Left renal cortex interstitium (tissue), 4 donors: ENCODE measurements at places on chromosomes 12 and 14.

- no peak for DNase-seq
Measured at GRCh38 chr12:51695241-51696010, 104.4 kb downstream of the SCN8A start.

GRCh38 chr12:104130760-104131159 is 7.2 kb downstream of the NFYB start:
- DNase-seq: no peak

DNA sequence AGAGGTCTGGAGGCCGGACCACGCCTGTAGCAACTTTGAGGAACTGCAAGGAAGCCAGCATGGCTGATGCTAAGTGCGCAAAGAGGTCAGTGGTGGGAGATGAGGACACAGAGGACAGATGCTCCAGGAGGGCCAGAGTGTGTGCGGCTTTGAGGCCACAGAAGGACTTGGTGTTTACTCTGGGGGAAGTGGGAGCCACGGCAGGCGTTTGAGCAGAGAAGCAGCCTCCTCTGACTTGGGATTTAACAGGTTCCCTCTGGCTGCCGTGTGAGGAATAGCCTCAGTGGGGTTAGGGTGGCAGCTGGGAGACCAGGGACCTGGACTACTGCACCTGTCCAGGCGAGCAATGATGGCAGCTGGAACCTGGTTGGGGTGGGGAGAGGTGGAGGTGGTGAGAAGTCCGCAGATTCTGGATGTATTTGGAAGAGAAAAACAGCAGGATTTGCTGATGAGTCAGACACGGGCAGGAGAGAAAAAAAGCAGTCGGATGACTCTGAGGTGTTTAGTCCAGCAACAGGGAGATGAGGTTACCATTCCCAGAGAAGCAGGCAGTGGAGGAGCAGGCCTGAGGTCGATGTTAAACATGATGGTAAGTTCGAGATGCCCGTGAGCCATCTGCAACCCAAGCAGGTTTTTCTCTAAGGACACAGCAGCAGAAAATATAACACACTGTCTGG is 143.5 kb downstream of the SCARB1 start:
- no peak for DNase-seq

GRCh38 chr14:97380539-97380941 is 583.4 kb downstream of the VRK1 start:
- DNase-seq: no peak

DNA sequence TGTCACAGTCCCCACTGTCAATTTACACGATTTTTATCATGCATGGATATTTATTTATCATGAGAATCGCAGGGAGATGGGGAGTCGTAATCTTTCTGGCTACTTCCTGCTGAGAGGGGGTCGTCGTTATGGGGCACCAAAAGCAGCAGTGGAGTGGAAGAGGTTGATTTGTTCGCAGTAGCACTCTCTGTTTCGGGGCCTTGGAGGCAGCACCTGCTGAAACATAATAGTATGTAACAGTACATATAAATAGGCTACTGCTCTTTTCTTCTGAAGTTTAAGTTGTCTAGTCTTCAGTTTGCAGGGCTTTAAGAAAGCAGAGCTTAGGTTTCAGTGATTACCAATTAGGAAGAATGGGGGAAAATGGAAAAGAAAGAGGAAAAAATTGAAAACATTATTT is 3.8 kb downstream of the SOAT2 start:
- DNase-seq: no peak

DNA sequence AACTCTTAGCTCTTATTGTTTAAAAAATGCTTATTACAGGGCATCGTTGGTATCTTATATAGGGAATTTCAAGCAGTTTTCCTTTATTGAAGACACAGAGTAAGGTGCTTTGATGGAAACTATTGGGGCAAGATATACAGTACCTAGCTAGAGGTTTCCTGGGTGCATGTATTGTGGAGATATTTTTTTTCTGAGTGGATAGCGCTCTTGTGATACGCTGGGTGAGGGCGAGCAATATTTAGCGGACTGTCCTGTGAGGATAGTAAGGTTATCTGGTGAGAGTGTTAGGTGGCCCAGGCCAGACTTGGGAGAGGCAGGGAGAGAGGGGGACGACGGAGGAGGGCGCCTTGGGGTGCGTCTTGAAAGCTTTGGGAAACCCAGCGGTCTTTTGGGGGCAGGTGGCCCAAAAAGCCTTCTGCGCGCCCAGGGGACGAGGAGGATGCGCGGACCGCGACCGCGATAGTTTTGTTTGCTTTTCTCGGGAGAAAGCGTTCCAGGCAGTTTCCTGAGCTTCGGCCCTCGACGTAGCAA is 596 bp upstream of the BICD1 start:
- DNase-seq: no peak

GRCh38 chr12:38448991-38449390 is 132.4 kb downstream of the ALG10B start:
- DNase-seq: no peak

DNA sequence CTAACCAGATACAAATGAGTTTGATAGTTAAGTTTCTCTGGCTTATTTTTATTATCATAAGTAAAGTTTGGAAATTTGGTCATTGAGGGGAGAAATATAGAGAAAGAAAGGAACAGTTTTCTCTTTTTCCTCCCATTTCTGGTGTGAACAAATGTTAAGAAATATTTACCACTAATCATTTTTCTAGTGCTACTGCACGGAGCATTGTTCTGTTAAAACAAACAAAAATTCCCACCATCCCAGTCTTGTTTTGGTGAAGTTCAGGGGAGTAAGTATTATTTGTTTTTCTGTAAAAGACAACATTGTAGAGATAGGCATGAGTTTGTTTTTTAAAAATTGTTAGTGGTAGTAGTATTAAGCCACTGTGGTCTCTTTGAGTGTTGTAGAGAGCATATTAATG is 135.3 kb downstream of the FGD4 start:
- DNase-seq: no peak

DNA sequence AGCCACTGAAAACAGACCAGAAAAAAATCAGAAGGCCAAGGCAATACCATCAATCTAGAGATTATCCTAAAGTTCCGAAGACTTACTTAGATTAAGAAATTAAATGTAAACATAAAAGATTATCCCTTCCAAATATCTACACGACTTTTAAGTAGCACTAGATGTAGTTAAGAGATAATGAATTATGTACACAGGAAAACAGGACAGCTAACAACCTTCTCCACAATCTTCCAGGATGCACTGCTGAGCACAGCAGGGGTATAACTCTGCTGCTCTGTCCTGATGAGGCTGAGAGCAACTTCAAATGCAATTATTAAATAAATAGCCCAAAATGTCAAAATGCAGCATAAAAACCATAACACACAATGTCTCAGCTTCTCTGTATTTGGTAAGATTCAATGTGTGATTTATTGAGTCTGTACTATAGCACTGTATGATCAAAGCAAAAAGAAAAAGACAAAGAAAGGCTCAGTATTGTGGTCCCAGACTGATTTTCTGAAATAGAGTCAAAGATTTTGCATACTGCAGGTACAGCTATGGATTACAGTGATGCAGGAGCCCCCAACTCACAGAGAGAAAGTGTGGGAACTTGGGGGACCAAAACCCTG is 56.9 kb downstream of the TMTC1 start:
- no peak for DNase-seq

- no peak for DNase-seq
Measured at GRCh38 chr14:89427426-89428172, 10.6 kb upstream of the FOXN3 start.

DNA sequence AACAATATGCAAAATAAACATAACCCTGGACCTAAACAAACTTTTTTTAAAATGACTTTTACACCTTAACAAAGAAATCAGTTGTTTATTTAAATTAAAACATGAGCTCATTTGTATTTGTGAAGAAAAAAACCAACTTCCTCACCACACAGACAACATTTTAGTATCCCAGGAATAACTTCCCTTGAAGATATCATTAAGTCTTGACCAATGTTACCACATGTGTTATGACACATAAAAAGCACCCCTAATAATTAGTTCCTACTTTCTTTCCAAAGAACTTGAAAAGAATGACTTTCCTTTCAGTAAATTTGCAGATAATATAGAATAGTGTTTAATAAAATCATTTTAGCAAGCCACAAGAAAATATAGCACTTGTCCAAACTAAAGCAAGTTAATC is 42.4 kb downstream of the DUSP16 start:
- no peak for DNase-seq

GRCh38 chr14:99724196-99724891 is 40.2 kb downstream of the CYP46A1 start:
- DNase-seq: no peak

DNA sequence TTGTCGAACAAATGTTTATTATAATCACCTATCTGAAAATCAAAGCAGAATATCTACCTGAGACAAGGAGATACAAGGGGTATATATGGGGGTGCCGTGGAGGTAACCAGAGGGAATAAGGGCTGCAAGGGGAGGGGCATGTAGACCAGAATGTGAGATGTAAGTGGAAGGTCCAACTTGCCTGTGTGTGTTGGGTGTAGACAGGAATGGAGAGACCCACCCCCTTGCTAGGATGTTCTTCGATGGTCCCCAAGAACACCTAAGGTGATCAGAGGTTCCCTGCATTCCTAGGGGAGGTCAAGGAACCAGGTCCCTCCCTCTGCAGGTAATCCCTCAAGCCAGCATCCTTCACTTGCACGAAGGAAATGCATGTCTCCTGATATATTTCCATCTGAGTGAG is 167.9 kb downstream of the DICER1 start:
- no peak for DNase-seq

- no peak for DNase-seq
Measured at GRCh38 chr12:79409562-79409961, 281.2 kb downstream of the PAWR start.

GRCh38 chr14:23544511-23545447 is 6.8 kb downstream of the ZFHX2 start:
- DNase-seq: no peak

DNA sequence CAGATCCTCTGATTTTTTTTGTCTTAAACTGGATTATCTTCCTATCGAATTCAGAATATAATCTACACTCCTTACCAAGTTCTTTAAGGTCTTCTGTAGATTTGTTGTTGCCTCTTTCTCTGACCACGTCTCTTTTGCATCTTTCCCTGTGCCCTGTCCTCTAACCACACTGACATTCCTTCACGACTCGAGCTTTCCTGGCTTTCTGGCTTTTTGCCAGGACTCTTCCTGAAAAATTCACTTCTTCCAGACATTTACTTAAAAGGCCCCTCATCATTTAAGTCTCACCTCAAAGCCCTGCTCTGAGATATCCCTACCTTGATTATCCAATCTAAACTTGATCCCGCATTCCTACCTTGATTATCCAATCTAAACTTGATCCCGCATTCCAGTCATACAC is 422.3 kb upstream of the DCN start:
- DNase-seq: no peak

GRCh38 chr12:83985084-83985483 is 927.5 kb downstream of the SLC6A15 start:
- no peak for DNase-seq

DNA sequence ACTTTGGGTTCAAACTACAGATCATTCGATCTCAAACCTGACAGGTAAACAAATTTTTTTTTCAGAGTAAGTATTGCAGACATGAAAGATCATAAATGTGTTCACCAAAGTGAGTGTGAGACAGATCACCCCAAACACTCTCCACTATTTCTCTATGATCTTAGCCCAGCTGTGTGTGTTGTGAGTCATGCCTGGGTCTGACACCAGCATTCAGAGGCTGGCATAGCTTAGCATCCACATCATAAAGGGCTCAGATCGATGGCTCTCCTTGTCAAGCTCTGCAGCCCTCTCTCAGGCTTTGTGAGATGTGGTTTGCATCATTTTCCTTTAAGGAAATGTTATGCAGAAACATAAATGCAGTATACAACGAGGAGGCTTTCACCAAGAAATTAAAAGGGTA is 164.9 kb downstream of the ETV6 start:
- no peak for DNase-seq

GRCh38 chr12:4283512-4284255 is 10.1 kb downstream of the CCND2 start:
- no peak for DNase-seq
